ENCODE measurements at places on chromosomes 3 and 15. TPM values are rescaled to one million over a fixed set of nuclear protein-coding genes. Genes with fewer than 3 reads are reported as not detected.

ZNF80 gene
- total RNA-seq = not detected

DNA sequence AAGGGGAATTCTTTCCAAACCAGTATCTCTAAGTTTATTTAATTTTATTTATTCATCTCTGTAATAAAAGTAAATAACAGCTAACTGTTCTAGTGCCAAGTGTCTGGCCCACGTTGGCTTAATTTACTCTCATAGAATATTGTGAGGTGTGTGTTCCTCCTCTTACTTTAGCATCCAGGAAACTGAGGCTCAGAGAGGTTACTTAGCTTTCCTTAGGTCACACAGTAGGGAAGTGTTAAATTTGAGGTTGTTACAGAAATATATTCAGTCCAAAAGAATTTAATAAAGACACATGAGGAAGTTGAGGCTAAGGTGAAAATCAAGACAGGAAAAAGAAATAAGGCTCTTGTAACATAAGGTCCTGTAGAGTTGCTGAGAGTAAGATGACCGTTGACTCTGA, 84.4 kb upstream of the MRPS22 start:
- no peak for DNase-seq

CSTA gene
- 122 TPM for total RNA-seq

GPR160 gene
- 3.8 TPM for total RNA-seq

CFAP91 gene
- total RNA-seq = 0.91 TPM

DNA sequence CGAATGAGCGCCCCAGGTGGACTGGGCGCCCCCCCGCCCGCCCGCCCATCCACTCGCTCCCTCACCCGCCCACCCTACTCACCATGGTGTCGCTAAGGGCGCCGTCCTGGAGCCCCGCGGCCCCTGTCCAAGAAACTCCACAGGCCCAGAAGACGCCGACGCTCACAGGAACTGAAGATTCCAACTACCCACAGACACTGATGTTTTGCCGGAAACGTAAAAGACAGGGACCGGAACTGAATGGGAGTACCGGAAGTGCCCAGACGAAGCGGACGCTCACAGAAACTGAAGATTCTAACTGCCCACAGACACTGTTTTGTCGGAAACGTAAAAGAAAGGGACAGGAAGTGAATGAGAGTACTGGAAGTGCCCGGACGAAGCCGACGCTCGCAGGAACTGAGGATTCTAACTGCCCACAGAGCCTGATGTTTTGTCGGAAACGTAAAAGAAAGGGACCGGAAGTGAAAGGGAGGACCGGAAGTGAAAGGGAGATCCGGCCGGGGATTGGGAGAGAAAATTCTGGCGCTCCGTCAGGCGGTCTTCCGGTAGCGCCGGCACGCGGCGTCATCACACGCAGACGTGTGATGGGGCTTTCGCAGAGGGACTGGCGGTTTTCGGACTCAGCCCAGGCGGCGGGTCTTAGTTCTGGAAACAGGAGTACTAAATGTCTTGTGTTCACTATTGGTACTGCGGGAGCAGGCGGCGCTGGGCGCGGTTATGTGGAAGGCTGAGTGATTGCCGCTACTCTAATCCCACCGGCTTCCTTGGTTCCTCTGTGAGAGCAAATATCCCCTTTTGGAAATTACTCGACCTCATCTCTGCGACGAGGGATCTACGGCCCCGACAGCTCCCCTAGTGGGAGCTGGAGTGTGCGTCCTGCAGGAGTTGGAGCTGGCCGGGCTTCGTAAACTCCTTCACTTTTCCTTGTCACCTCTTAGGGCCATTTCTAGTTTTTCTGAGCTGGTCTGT, at the start of gene ISY1:
ISY1 (minus strand) TSS at position 173 of the 969 bp plus-strand sequence; CDS start at position 85, 88 bp downstream.
- peak; percentile 96 for DNase-seq

- DNase-seq = peak; percentile 10
Observed at GRCh38 chr3:134952371-134952770, 157.3 kb downstream of the EPHB1 start.

DNA sequence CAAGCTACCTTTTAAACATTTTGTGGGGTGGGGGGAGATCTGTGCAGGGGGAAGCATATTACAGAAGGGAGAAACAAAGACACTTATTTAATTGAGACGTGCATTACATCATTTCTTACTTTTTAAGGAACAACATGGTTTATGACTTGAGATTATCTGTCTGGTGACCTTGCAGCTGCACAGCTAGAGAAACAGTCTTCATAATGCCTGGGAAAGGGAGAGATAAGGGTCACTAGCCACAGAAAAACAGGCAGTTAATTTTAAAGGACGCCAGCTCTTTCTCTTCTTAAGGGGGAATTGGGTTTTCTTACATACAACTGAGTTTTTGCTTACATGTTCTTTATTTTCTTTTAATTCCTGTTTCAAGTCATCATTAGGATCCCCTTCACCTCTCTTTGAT, 147.9 kb downstream of the SST start:
- no peak for DNase-seq

SLC35G2 gene
- total RNA-seq = 1.6 TPM

GRCh38 chr15:101048176-101048575, 129.0 kb downstream of the LRRK1 start:
- peak; percentile 3 for DNase-seq

AMIGO3 gene
- 3.7 TPM for total RNA-seq

DNA sequence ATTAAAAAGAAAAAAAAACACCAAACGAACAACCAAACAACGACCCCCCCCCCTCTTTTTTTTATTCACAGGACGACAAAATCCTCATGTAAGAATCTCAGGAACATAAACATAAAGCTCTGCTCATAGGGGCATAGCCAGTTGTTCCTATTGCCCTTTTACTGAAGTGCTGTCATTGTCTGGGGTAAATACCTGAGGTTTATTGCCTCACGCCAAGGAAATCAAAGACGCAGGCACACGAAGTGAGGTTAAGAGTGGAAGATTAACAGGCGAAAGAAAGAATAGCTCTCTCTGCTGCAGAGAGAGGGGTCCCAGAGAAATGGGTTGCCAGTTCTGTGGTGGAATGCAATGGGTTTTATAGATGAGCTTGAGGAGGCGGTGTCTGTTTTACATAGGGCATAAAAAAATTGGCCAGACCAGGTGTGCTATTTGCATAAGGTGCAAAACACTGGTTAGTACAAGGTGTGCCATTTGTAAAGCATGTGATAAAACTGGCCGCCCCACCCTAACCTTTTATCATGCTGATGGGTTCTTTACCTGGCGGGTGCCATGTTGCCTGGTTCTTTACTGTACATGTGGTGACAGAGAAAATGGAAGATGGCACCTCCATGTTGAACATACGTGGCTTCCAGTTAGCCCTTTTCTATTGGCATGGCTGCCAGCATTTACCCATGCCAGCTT, 257.6 kb upstream of the ZPLD1 start:
- DNase-seq = no peak

DNA sequence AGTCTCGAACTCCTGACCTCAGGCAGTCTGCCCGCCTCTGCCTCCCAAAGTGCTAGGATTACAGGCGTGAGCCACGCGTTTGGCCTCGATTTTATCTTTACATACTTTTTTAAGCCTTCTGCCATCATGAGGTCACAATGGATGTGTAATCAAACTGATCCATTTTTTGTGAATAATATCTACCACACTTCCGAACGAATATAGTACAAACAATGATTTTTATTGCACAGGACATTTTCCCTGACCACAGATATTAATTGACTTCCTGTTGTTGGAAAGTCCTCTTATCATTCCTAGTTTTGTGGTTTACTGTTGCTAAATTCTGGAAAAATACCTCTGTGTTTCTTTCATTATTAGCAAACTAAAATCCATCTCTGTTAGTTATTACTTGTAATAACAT, 68.9 kb downstream of the MINDY2 start:
- DNase-seq = no peak

SENP8 gene
- total RNA-seq = 2.2 TPM

- DNase-seq = no peak
Observed at GRCh38 chr3:177382944-177383343, 185.7 kb upstream of the TBL1XR1 start.

- peak; percentile 90 for DNase-seq
Observed at GRCh38 chr3:33441225-33441976, 1.2 kb upstream of the UBP1 start.

DNA sequence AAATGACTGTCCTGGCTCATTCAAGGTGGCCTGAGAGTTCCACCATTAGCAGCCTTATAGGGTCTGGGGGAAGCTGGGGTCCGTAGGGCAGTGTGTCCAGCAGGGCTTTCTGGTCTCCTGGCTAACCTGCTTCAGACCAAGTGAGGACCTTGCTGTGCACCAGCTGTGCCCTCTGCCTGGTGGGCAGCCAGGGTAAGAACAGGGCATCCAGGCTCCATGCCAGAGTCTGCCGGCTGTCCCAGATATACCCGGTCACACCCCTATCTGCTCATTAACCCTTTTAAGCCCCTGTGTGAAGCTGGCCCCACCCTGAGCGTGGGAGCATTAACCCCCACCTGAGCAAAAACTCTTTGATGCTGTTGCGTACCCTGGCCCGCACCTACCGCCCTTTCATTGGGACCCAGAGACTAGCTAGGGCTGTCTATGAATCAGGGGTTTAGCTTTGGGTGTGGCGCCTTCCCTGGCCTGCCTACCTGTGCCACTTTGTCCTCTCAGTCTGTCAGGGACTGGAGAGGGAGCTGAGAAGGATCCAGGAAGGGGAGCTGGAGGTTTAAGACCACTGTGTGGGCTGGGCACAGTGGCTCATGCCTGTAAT, 17.6 kb downstream of the SEMA3F start:
- no peak for DNase-seq

GRCh38 chr3:42184651-42185443, 81.1 kb downstream of the CCK start:
- no peak for DNase-seq

ISLR gene
- 41.3 TPM for total RNA-seq

DNA sequence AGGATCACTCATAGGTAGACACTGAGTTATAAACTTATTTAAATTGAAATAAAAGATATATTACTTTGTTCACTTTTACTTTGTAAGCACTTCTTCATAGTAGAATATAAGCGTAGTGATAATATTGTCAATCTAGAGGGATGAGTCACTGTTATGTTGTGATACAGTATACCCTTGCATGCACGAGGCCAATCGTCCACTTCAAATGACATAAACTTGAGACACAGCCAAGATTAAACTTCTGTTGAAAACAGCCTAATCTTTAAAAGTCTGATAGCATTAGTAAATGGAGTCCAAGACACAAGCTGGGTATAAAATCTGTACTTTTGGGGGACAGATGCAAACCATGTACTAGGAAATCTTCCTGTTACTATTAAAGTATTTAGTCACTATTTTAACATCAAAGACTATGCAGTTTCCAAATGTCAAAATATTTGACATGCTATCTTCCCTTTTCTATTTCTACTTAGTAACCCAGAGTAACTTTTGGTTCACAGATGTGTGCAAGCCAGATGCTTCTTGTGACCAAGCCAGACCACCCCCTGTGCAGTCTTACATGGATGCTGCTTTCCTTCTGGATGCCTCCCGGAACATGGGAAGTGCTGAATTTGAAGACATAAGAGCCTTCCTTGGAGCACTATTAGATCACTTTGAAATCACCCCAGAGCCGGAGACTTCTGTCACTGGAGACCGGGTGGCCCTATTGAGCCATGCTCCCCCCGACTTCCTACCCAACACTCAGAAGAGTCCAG, 85.3 kb downstream of the PIK3R4 start:
- DNase-seq = no peak

DNA sequence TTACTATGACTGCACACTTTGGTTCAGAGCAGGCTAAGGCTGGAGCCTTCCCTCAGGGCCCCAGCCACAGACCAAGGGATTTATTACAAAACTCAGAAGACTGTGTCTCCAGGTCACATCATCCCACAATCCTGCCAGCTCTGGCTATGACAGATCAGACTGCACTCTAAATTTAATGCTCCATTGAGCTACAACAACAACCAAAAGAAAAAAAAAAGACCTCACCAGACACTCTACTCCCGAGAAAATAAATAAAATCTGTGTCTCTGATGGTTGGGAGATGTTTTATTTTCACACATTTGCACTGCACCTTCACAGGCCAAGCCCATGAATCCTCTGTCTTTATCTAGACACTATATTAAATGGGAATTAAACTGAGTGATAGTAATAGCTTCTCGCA, 50.8 kb upstream of the CTNNB1 start:
- DNase-seq = no peak

GRCh38 chr3:129582799-129583198, 23.7 kb downstream of the PLXND1 start:
- DNase-seq = no peak

- no peak for DNase-seq
Observed at GRCh38 chr3:5663601-5664000, 476.1 kb downstream of the EDEM1 start.

MAP6D1 gene
- total RNA-seq = 13.4 TPM
